ENCODE measurements at places on chromosomes 6 and 20.

- DNase-seq: no peak
Measured at GRCh38 chr6:146910611-146911010, 293.6 kb upstream of the STXBP5 start.

GRCh38 chr6:126444659-126445273, 104.9 kb downstream of the CENPW start:
- no peak for DNase-seq

- no peak for DNase-seq
Measured at GRCh38 chr20:10898552-10898951, 224.8 kb upstream of the JAG1 start.

DNA sequence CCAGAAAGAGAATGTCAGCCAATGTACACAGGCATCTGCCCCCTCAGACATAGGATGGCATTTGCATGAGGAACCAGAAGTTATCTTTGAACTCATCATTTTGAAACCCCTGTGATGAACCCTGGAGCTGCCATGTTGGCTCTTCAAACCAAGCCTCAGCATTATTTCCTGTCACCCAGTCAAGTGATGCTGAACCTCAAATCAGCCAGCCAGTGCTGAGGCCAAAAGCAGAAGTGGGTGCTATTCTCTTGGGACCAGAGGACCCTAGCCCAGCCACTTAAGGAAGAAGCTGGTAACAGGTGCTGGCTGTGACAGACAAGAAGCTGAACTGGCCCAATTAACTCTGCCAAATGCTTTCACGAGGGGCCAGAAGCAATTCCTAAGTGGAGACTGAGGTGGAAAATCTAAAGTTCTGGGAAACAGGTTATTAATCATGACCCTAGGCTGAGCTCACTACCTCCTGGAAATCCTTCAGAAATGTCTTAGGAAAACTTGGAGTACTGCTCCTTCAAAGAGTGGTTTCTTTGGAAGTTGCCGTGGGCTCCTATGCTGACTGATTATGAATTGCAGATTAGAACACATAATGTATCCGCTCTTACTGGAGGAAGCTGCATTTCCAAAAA, 4.0 kb downstream of the PKIG start:
- no peak for DNase-seq

- no peak for DNase-seq
Measured at GRCh38 chr20:23002276-23002675, 32.8 kb upstream of the SSTR4 start.

DNA sequence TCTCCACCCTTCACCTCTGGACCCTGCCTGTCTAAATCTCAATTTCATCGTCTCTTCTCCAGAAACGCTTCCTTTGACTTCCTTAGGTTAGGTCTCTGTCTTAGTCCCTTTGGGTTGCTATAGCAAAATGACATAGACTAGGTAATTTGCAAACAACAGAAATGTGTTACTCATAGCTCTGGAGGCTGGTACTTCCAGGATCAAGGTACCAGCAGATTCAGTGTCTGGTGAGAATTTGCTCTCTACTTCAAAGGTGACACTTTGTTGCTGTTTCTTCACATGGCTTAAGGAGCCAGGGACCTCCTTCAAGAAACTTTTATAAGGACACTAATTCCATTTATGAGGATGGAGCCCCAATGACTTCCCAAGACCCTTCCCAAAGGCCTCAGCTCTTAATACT, 145.1 kb upstream of the IMPG1 start:
- DNase-seq: no peak
